Upper lobe of left lung (tissue), 6 donors: ENCODE measurements at places on chromosomes 12 and 14. TPM values are rescaled to one million over a fixed set of nuclear protein-coding genes. Genes with fewer than 3 reads are reported as not detected.

GRCh38 chr14:99245564-99246511, 26.2 kb downstream of the BCL11B start:
- peaks cover 21% of the 10 kb centered on the region for H3K4me1 ChIP-seq
- peak overlapping the region; percentile 34 for H3K4me3 ChIP-seq
- H3K27me3 ChIP-seq, result no peaks in the 10 kb centered on the region
- DNase-seq, result peak; percentile 82
- no peaks in the 10 kb centered on the region for H3K36me3 ChIP-seq

DNA sequence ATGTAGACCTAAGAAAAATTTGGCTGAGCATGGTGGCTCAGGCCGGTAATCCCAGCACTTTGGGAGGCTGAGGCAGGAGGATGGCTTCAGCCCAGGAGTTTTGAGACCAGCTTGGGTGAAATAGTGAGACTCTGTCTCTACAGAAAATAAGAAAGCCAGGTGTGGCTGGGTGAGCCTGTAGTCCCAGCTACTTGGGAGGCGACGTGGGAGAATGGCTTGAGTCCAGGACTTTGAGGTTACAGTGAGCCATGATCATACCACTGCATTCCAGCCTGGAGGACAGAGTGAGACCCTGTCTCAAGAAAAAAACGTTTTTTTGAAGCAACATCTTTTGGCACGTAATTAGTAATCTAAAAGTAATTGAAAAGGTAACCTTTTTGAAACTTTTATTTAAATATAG, 70.9 kb downstream of the FERMT2 start:
- H3K4me3 ChIP-seq, result no peak overlapping the region
- no peak for DNase-seq
- peak overlapping the region; percentile 15 for H3K27ac ChIP-seq
- peaks cover 15% of the 10 kb centered on the region for H3K4me1 ChIP-seq
- peaks cover 56% of the 10 kb centered on the region for H3K36me3 ChIP-seq

- H3K36me3 ChIP-seq, result peaks cover 21% of the 10 kb centered on the region
- DNase-seq, result no peak
- peaks cover 81% of the 10 kb centered on the region for H3K4me1 ChIP-seq
- no peaks in the 10 kb centered on the region for H3K27me3 ChIP-seq
- H3K4me3 ChIP-seq, result peak overlapping the region; percentile 68
Observed at GRCh38 chr12:6337958-6338433, 3.9 kb downstream of the TNFRSF1A start.

DNA sequence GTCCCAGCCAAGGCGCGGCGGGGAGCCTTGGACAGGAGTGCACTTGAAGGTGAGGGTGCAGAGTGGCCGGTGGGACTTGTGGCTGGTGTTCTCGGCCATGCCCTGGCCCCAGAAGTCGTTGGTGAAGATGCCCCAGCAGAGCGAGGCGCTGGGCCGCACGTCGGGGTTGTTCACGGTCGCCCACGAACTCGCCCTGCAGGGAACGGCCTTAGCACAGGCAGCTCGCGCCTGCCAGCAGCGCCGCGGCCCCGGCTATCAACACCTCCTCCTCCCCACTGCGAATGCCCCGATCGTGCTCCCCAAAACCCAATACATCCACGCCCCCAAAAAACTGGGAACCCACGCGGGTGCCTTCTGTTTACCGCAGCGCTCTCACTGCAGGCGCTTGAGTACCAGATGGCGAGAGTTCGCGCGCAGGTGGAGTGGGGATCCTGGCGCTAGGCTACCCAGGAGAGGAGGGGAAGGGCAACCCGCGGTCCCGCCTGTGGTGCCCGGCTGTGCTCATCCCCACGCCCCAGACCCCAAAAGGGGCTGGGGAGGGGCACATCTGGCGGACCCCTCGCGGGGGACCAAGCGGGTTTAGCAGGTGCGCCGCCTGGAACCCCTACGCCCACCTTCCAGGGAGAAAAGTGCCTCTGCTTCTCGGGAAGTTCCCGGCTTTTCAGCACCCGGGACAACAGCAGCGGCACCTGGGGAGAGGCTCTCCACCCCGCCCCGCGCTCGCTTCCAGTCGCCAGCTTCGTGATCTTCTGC, 386.3 kb upstream of the TMTC1 start:
- H3K36me3 ChIP-seq, result no peaks in the 10 kb centered on the region
- DNase-seq, result peak; percentile 74
- no peak overlapping the region for H3K4me3 ChIP-seq
- H3K27me3 ChIP-seq, result no peaks in the 10 kb centered on the region
- no peak overlapping the region for H3K27ac ChIP-seq

DNA sequence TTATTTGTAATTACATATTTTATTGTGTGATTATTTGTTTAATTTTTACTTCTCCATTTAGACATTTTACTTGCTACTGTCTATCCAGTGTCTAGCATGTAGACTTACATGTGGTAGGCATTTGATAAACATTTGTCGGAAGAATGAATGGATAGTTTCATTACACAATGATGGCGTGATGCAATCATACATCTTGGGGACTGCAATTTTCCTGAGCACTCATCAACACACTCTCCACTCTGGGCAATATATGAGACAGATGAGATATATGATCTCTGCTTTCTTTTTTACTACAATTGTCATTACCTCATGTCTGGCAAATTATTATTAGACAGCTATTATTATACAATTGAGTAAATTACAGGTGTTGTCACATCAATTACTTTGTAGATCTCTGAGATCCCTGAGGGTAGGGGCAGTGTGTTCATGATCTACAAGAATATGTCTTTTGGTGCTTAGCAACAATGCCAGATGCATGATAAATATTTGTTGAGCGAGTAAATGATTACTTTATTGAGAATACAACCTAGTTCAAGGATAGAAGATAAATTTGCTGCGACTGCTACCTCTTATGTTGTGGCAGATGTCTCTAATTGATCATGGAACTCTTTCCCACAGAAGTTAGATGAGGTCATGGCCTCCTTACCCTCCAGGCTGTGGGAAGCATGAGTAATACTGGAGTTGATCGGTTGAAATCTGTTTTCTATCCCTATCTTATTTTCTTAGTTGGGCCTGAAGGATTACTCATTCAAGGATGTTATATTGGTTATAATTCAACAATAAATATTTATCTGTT, 416.0 kb downstream of the LRIG3 start:
- no peaks in the 10 kb centered on the region for H3K27me3 ChIP-seq
- H3K4me3 ChIP-seq, result no peak overlapping the region
- no peaks in the 10 kb centered on the region for H3K36me3 ChIP-seq
- no peak overlapping the region for H3K27ac ChIP-seq

DNA sequence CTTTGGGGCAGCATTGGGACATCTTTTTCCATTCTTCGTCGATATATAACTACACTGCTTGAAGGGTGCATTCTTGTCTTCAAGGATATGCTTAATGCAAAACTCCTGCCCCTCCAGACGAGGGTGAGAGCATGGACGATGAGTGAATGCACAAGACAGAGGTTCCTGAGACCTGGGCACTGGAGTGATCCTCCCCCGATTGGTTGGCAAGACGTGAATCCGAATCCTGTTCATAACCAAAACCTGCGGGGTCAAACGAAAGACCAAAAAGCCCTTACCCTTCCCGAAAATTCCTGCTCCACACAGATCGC, 684 bp downstream of the KANSL2 start:
- peak overlapping the region; percentile 75 for H3K4me3 ChIP-seq
- H3K36me3 ChIP-seq, result peaks cover under 1% of the 10 kb centered on the region
- peak overlapping the region; percentile 93 for H3K27ac ChIP-seq
- H3K27me3 ChIP-seq, result no peaks in the 10 kb centered on the region
- DNase-seq, result no peak
- H3K4me1 ChIP-seq, result peaks cover 39% of the 10 kb centered on the region

DNA sequence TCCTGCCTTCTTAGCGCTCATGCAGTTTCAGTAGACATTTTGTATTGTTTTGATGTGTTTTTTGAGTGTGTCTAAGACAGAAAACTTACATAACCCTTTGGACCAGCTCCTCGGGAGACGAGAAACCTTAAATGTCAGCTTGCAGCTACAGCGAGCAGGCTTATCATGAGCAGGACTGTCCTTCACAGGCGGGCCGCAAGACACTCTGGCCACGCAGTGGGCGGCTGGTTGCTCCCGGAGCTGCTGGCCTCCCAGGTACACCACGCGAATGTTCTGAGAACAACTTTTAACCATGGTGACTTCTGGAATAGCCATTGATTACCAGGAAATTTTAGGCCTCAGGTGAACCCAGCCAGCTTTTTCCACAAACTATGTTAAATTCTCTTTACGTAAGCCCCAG, 164.1 kb upstream of the DIO3 start:
- no peaks in the 10 kb centered on the region for H3K36me3 ChIP-seq
- no peaks in the 10 kb centered on the region for H3K27me3 ChIP-seq
- H3K27ac ChIP-seq, result no peak overlapping the region
- H3K4me3 ChIP-seq, result no peak overlapping the region
- DNase-seq, result no peak

DNA sequence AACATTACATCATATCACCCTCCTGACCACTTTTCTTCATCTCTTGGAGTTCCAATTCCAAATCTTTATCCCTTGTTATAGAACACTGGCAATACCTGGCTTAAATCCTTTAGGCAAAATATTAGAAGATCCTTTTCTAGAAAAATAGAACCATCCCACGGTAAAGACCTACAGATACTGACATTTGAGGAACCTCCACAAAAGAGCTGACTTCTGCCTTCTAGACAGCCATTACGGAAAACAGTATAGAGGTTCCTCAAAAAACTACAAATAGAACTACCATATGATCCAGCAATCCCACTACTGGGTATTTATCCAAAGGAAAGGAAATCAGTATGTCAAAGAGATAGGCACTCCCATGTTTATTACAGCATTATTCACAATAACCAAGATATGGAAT, 241.7 kb upstream of the AMIGO2 start:
- H3K36me3 ChIP-seq, result no peaks in the 10 kb centered on the region
- H3K27ac ChIP-seq, result no peak overlapping the region
- H3K27me3 ChIP-seq, result no peaks in the 10 kb centered on the region
- no peak for DNase-seq
- H3K4me3 ChIP-seq, result no peak overlapping the region

GRCh38 chr14:94523265-94523664, 14.0 kb upstream of the SERPINA12 start:
- H3K27ac ChIP-seq, result no peak overlapping the region
- no peaks in the 10 kb centered on the region for H3K4me1 ChIP-seq
- no peak overlapping the region for H3K4me3 ChIP-seq

- DNase-seq, result no peak
- no peak overlapping the region for H3K4me3 ChIP-seq
- H3K36me3 ChIP-seq, result no peaks in the 10 kb centered on the region
- peaks cover 7% of the 10 kb centered on the region for H3K4me1 ChIP-seq
Observed at GRCh38 chr12:131101006-131101405, 147.3 kb downstream of the ADGRD1 start.

GRCh38 chr14:92944976-92945375, 22.0 kb downstream of the CHGA start:
- H3K27me3 ChIP-seq, result no peaks in the 10 kb centered on the region
- no peak overlapping the region for H3K27ac ChIP-seq
- H3K4me3 ChIP-seq, result no peak overlapping the region
- H3K4me1 ChIP-seq, result no peaks in the 10 kb centered on the region
- H3K36me3 ChIP-seq, result peaks cover 88% of the 10 kb centered on the region

DNA sequence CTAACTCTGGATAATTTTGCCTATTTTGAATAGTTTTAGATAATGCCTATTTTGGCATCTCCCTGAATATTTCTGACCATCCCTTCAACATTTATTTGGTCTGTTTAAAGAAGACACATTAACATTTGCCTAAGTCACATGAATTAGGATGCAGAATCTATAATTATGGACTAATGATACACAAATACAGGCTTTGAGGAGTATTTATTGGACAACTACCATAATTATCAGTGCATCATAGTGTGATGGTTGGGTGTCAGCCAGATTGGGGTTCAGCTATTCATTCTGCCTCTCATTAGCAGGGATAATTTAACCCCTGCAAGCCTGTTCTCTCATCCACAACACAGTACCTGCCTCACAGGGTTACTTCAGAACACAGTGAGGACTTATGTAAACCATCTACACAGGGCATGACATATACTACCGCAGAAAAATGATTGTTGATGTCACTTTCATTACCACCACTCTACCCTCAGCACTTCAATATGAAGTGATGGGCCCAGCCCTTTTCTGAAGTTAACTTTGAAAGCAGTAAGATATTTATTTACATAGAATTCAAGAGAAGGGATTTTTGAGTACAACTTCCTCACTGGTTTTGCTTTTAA, 14.4 kb downstream of the PRKCH start:
- no peaks in the 10 kb centered on the region for H3K36me3 ChIP-seq
- no peak for DNase-seq
- H3K4me1 ChIP-seq, result peaks cover 24% of the 10 kb centered on the region
- peak overlapping the region; percentile 21 for H3K27ac ChIP-seq

- DNase-seq, result no peak
- no peaks in the 10 kb centered on the region for H3K36me3 ChIP-seq
- no peak overlapping the region for H3K27ac ChIP-seq
- no peaks in the 10 kb centered on the region for H3K27me3 ChIP-seq
Observed at GRCh38 chr12:39830171-39830570, 210.6 kb upstream of the ABCD2 start.

- no peak overlapping the region for H3K27ac ChIP-seq
- no peaks in the 10 kb centered on the region for H3K4me1 ChIP-seq
- no peaks in the 10 kb centered on the region for H3K27me3 ChIP-seq
- H3K4me3 ChIP-seq, result no peak overlapping the region
- no peaks in the 10 kb centered on the region for H3K36me3 ChIP-seq
Observed at GRCh38 chr14:21278632-21279031, 1.3 kb upstream of the RPGRIP1 start.

GRCh38 chr12:57089271-57090245, 644 bp downstream of the NAB2 start:
- no peaks in the 10 kb centered on the region for H3K27me3 ChIP-seq
- H3K4me3 ChIP-seq, result peak overlapping the region; percentile 77
- peaks cover 72% of the 10 kb centered on the region for H3K4me1 ChIP-seq

- H3K4me1 ChIP-seq, result peaks cover 4% of the 10 kb centered on the region
- H3K4me3 ChIP-seq, result no peak overlapping the region
- H3K27ac ChIP-seq, result no peak overlapping the region
- no peak for DNase-seq
Observed at GRCh38 chr14:71487941-71488340, 444.3 kb upstream of the RGS6 start.

DNA sequence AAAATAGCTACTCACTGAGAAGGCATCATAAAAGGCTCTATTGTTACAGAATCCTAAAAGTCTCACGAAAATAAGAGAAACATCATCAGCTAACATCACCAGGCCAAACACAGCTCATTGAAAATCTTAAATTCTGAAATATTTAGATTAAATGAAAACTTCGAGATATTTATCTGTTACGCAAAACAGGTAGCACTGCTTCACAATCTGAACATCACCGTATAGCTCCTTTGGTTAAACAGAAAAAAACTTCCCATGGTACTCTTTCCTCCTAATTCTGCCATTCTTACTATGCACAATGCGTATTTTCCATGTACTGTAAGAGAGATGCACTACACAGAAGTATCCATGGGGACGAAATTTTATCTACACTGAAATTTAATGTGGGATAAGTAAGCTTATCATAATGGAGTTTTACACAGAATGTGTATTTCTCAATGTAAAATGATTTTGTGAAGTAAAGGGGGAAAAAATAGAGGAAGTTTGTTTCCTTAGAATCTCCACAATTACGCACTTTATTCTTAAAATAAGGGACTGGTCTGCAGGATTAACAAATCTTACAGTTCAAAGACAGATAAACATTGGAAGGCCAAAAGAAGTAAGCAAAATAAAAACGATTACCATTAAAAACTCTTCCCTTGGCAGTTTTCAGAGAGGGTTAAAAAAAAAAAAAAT, 1.9 kb downstream of the SGPP1 start:
- no peak overlapping the region for H3K27ac ChIP-seq
- H3K36me3 ChIP-seq, result peaks cover 4% of the 10 kb centered on the region
- no peak for DNase-seq

NCAPD2 gene
- 15.4 TPM for total RNA-seq

NEDD1 gene
- total RNA-seq, result 11.9 TPM

LRTM2 gene
- total RNA-seq, result not detected

C12orf60 gene
- 1.1 TPM for total RNA-seq

TMEM19 gene
- total RNA-seq, result 26.5 TPM

CLEC2B gene
- total RNA-seq, result 24.3 TPM

PPM1H gene
- 4.2 TPM for total RNA-seq
